ENCODE measurements at places on chromosomes 7 and 10.

GRCh38 chr10:14487488-14487883 is 156.8 kb upstream of the FRMD4A start:
- no peak for DNase-seq

GRCh38 chr7:24750441-24751055 is 6.7 kb downstream of the GSDME start:
- no peak for DNase-seq

DNA sequence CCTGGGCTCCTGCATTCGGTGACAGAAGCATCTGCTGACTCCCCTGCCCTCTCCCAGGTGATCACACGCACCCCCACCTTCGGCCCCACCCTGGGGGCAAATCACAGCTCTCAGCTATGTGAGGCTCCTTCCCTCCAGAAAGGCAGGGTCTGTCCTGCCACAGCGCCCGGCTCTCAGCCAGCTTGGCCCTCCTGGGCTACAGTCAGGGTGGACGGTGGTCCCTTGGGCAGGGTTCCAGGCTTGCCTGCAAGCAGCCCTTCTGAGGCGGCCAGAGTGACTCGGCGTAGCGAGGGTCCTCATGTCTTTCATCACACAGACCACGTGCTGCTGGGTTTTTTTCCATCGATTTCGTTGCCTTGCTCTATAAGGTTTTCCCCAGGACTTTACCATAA is 53.6 kb upstream of the EBF3 start:
- DNase-seq, result no peak

DNA sequence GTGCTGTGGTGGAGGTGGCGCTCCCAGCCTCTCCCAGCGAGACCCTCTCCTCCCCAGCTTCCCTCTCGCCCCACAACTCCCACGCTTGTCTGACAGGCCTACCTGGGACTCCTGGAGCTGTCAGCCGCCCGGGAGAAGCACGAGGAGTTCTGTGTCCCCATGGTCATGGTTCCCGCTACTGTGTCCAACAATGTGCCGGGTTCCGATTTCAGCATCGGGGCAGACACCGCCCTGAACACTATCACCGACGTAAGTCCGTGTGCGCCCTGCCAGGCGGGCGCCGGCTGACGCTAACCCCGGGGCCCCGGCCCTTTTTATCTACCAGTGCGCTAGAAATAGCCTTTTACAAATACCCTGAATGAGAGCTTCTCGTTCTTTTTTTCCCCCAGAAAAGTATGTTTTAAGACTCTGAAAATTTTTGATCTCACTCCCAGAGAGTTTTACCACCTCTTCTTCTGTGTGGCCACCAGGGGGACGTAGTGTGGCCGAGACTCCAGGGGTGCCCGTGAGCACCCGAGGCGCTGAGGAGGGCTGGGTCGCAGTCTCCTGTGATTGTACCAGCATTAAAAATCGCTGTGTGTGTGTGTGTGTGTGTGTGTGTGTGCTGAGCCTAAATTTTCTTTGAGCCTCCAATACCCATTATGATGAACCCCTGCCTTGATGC is 52.6 kb downstream of the PFKP start:
- peak; percentile 73 for DNase-seq

GRCh38 chr7:157418204-157419034 is 81.6 kb downstream of the DNAJB6 start:
- DNase-seq, result peak; percentile 95

GRCh38 chr10:132449051-132449810 is 52.2 kb downstream of the PWWP2B start:
- peak; percentile 62 for DNase-seq

DNA sequence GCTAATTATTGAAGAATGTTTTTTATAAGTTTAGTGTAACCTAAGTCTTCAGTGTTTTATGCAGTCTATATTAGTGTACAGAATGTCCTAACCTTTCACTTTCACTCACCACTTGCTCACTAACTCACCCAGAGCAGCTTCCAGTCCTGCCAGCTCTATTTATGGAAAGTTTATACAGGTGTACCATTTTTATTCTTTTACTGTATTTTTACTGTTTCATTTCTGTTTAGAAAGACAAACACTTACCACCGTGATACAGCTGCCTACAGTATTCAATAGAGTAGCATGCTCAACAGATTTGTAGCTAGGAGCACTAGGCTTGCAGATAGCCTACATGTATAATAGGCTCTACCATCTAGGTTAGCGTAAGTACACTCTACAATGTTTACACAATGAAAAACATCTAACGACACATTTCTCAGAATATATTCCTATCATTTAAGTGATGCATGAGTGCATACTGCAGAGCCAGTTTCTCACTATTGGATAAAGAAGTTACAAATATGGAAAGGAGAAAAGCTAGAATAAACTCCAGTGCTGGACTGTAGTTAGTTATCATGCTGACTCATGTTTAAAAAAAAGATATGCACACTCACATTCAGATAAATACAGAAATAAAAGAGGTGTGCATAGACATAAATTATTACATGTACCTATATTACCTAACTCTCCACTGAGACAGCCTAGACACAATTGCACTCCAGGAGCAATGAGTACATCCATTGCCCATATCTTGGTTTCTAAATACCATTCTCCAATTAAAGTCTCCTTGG is 30.4 kb downstream of the STEAP1B start:
- no peak for DNase-seq

DNA sequence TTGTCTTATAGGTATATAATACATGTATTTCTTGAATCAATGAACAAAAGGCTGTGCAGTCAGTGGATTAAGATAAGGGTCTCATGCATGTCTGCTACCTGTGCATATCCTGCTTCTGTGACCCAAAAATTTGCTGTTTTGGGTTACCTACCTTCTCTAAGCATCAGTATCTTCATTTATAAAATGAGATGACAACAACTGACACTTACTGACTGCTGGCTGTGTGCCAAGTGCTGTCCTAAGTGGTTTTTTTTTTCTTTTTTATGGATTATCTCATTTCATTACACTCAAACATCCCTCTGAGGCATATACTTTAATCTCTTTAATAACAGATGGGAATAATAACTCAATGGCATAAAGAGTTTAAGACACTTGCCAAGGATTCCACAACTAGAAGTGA is 2.1 kb downstream of the PDK4 start:
- no peak for DNase-seq

DNA sequence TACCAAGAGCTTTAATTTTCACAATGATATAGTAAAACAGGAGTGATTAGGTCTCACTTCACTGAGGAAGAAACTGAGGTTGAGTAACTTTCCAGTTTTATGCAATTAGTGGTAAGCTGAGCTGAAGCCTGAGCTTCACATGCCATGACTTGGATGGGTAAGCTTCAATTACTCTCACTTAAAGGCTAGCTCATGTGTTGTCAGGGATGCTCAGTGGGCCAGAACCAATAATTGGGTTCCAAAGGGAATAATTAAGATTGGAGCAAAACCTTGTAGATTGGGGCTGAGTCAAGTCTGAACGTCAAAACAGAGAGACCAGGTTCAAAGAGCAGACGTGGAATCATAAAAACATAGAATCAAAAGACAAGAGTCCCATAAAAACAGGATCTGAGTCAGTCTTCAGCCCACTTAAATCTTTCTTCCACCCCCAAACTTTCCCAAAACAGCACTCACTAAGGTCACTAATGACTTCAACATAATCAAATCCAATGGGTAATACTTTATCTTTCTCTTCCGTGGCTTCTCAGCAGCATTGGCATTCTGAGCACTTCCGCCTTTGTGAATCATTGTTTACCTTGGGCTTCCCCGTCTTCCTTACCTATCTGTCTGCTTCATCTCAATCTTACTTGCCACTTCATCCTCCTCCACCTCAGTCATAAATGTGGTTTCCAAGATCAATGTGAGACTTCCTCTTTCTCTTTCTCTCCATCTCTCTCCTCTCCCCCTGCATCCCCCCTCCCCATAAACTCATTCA is 23.0 kb upstream of the EGFR start:
- no peak for DNase-seq

GRCh38 chr7:157461573-157462418 is 125.0 kb downstream of the DNAJB6 start:
- no peak for DNase-seq

- no peak for DNase-seq
These were observed 192.7 kb downstream of the EXOC4 start for GRCh38 chr7:133445617-133446016.

- DNase-seq, result peak; percentile 77
These were observed 2.0 kb upstream of the SFTPA1 start for GRCh38 chr10:79608505-79609375.

DNA sequence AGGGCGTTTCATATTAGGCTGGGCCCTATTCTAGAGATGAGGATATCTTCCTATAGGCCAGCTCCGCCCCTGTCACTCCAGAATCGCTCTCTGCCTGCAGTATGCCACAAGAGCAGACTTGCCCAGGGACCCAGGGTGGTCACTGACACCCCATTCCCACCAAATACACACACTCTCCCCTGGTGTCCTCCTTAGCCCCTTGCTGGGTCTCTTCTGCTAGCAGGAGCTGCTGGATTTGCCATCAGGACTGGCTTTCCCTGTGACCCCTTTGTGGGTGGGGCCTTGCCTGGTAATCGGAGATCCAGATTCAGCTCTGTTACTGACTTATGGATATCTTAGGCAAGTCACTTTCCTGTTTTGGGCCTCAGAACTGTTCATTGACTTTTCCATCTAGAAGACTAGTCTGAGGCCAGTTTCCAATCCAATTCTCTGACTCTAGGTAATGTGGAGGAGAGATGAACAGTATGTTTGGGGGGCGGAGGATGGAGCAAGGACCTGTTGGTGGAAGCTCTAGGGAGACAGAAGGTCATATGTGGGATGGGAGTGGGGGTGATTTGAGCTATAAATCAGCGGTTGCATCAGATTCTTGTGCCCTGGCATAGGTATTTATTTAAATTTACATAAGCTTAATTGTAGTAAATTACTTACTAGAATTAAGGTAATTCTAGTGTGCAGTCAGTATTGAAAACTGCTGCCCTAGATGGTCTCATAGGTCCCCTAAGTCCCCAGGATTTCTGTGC is 1.6 kb downstream of the TSPAN15 start:
- DNase-seq, result no peak

GRCh38 chr7:77482015-77482414 is 55.1 kb upstream of the PTPN12 start:
- DNase-seq, result no peak

- peak; percentile 17 for DNase-seq
These were observed 3.9 kb downstream of the LSMEM1 start for GRCh38 chr7:112484671-112485167.

- DNase-seq, result peak; percentile 33
These were observed 2.6 kb downstream of the BPGM start for GRCh38 chr7:134649226-134649775.

- DNase-seq, result no peak
These were observed 194.3 kb downstream of the SORCS3 start for GRCh38 chr10:104835422-104835821.

- DNase-seq, result peak; percentile 97
These were observed at the start of gene HUS1 for GRCh38 chr7:47979145-47979831. TSS of gene HUS1 (minus strand) at chr7:47979615. CDS start at chr7:47979519, 96 bp downstream.

DNA sequence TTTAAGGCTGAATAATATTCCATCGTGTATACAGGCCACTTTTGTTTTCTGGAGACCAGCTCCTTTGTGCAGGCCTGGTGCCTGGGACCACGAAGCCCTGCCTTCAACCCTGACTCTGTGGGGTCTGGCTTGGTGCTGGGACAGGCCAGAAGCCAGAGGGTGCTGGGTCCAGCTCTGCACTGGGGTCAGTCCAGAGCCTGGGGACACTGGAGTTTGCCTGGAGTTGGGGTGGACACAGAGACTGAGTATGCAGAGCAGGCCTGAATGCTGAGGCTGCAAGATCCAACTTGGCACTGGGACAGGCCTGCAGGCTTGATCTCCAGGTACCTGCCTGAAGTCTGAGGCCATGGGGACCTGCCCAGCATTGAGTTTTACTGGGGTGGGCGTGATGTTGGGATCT is 558.8 kb upstream of the CNTNAP2 start:
- no peak for DNase-seq

DNA sequence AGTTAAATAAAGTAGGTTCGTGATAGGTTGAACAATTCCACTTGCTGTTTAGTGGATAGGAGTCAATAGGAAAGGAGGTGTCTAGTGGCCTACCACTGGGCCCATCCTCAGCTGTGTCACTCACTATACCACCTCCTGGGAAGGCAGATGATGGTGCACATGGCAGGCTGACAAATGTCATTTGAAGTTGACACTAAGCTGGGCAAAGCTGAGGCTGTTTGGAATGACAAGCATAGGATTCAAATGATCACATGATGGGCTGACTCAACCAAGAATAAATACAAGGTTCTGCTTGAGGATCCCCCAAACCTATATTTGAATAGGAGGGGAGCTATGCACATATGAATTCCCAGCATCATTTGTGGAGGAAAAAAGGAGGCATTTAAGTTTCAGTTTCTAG is 489.8 kb downstream of the RPS24 start:
- DNase-seq, result no peak

DNA sequence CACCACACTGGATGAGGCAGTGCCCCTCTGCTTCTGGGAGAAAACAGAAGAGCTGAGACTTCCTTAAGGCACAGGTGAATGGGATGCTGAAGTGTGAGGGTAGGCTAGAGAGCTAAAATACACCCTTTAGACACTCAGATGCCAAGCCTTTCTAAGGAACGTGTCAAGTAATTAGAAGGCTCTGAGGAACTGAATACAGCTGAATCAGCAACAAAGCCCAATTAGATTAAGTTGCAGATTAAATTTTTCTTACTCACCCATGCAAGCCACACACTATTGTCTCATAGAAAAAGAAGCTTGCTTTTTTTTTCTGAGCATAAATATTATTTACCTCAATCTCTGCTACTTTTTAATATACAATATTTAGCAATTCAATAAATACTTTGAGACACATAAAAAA is 354.3 kb upstream of the NRG3 start:
- no peak for DNase-seq

GRCh38 chr10:70232155-70232858 is 922 bp downstream of the PPA1 start:
- DNase-seq, result peak; percentile 69

- DNase-seq, result peak; percentile 20
These were observed 8.7 kb upstream of the LIPM start for GRCh38 chr10:88793712-88794299.

GRCh38 chr7:32244806-32245345 is 174.7 kb upstream of the PDE1C start:
- DNase-seq, result no peak

GRCh38 chr10:76444034-76444800 is 1012.8 kb downstream of the LRMDA start:
- DNase-seq, result no peak

DNA sequence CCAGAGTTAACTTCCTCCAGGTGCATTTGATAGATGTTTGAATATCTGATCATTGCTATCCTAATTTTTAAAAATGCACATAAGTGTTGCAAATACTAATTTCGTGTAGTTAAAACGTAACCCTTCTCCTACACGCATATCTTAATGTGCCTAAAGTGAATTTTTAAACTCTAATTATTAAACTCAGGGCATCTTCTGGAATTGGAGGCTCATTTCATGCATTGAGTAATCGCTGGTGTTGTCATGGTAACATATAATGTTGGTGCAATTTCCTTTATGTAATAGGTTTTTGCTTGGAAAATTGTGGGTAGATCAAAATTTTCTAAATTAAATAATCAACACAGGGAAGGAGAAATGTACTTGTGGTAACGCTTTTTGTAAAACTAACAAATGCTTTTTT is 56.2 kb downstream of the ARMC3 start:
- peak; percentile 24 for DNase-seq

GRCh38 chr10:74681917-74682627 is 144.3 kb upstream of the KAT6B start:
- no peak for DNase-seq
